Lung (tissue), 17 donors: ENCODE measurements at places on chromosomes 4 and X.

- no peak overlapping the region for H3K27ac ChIP-seq
- H3K36me3 ChIP-seq: no peaks in the 10 kb centered on the region
- H3K27me3 ChIP-seq: no peaks in the 10 kb centered on the region
Measured at GRCh38 chrX:47958761-47959342, 44.9 kb downstream of the ZNF182 start.

- no peak overlapping the region for H3K27ac ChIP-seq
- no peak overlapping the region for H3K4me3 ChIP-seq
- no peaks in the 10 kb centered on the region for H3K36me3 ChIP-seq
- no peaks in the 10 kb centered on the region for H3K4me1 ChIP-seq
- DNase-seq: no peak
Measured at GRCh38 chrX:135006187-135006586, 15.4 kb downstream of the SMIM10 start.

DNA sequence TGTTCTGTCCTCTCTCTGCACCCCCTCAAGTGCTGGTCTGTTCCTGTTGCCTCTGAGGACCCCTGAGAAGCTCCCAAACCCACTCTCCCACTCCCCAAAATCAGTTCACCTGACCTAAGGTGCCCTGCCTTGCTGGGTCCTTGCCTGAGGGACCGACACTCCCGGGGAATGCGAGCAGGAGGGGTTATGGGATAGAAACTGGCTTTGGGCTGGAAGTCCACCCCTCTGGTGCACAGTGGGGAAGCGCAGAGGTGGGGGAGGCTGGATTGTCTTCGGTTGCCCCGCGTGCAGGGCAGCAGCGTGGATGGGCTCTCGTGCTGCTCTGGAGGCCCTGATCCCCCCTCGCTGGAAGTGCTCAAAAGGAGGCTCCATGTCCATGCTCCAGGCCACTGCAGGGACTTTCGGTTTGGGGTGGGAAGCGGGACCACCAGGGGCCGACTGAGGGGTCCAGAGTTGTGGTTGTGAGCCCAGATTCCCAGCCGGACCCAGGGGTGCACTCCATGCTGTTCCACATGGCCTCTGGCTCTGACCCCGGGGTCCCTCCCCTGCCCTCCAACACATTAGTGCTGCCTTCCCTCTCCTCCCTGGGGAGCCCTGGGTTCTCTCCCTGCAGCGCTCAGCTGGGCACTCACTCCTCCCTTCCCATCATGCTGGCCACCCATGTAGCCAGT lies 7.6 kb downstream of the SORCS2 start:
- no peak overlapping the region for H3K4me3 ChIP-seq
- H3K36me3 ChIP-seq: no peaks in the 10 kb centered on the region
- DNase-seq: no peak
- H3K27ac ChIP-seq: no peak overlapping the region
- peaks cover 5% of the 10 kb centered on the region for H3K27me3 ChIP-seq

DNA sequence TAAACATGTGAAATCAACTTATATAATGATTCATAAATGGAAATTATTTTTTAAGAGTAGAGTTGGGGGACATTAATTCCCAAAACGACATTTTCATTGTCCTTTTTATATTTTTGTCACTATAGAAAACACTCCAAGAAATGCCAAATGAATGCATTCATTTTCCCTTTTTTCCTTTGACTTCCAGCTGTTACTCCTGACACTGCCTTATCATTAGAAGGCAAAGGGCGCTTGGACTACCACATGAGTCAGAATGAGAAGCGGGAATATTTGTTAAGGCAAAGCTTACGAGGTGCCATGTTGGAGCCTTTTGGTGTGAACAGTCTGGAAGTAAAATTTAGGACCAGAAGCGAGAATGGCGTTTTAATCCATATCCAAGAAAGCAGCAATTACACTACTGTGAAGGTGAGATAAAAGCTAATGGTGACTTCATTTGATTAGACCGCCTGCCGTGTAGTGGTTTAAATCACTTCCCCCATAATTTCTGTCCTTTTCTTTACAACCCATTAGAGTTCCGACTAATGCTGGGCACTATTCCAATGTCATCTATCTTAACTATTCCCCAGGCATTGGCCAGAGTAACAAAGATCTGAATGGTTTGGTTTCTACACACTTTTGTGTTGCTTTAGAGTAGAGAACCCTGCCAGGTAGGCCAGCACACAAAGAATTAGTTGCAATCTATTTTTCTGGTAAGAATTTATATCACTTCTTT lies 166.7 kb downstream of the FAT4 start:
- H3K4me1 ChIP-seq: no peaks in the 10 kb centered on the region
- H3K27ac ChIP-seq: no peak overlapping the region
- no peak for DNase-seq
- H3K4me3 ChIP-seq: no peak overlapping the region

- no peak overlapping the region for H3K4me3 ChIP-seq
- no peaks in the 10 kb centered on the region for H3K4me1 ChIP-seq
- H3K36me3 ChIP-seq: no peaks in the 10 kb centered on the region
Measured at GRCh38 chr4:176622251-176622948, 170.3 kb downstream of the VEGFC start.

GRCh38 chr4:82043809-82044137 lies 330.0 kb downstream of the HNRNPD start:
- H3K27me3 ChIP-seq: no peaks in the 10 kb centered on the region
- H3K27ac ChIP-seq: no peak overlapping the region
- DNase-seq: no peak

GRCh38 chr4:153741541-153741940 lies 18.3 kb downstream of the RNF175 start:
- H3K4me3 ChIP-seq: no peak overlapping the region
- H3K27me3 ChIP-seq: no peaks in the 10 kb centered on the region
- no peaks in the 10 kb centered on the region for H3K4me1 ChIP-seq
- no peaks in the 10 kb centered on the region for H3K36me3 ChIP-seq
- no peak overlapping the region for H3K27ac ChIP-seq

DNA sequence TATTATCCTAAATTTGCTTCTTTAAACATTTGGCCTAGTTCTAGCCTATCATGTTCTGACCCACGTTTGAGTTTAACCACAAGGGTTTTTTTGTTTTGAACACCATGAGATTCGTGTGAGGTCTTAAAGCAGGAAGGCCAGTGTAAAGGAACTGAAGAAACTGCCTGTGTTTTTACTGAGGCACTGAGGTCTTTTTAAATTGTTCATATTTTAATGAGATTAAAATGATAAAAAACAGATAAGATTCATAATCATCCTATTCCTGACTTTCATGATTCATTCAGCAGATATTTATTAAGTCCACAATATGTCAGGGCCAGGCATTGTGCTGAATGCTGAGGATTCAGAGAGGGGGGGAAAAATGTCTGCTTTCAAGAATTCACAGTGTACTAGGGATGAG lies 3.2 kb downstream of the RPS6KA3 start:
- no peaks in the 10 kb centered on the region for H3K36me3 ChIP-seq
- H3K4me3 ChIP-seq: no peak overlapping the region
- peaks cover 6% of the 10 kb centered on the region for H3K4me1 ChIP-seq
- DNase-seq: no peak
- H3K27me3 ChIP-seq: peaks cover 4% of the 10 kb centered on the region

GRCh38 chr4:38015886-38016515 lies 55.8 kb downstream of the PTTG2 start:
- H3K4me1 ChIP-seq: no peaks in the 10 kb centered on the region
- DNase-seq: no peak
- no peak overlapping the region for H3K4me3 ChIP-seq
- no peak overlapping the region for H3K27ac ChIP-seq
- peaks cover 12% of the 10 kb centered on the region for H3K36me3 ChIP-seq

DNA sequence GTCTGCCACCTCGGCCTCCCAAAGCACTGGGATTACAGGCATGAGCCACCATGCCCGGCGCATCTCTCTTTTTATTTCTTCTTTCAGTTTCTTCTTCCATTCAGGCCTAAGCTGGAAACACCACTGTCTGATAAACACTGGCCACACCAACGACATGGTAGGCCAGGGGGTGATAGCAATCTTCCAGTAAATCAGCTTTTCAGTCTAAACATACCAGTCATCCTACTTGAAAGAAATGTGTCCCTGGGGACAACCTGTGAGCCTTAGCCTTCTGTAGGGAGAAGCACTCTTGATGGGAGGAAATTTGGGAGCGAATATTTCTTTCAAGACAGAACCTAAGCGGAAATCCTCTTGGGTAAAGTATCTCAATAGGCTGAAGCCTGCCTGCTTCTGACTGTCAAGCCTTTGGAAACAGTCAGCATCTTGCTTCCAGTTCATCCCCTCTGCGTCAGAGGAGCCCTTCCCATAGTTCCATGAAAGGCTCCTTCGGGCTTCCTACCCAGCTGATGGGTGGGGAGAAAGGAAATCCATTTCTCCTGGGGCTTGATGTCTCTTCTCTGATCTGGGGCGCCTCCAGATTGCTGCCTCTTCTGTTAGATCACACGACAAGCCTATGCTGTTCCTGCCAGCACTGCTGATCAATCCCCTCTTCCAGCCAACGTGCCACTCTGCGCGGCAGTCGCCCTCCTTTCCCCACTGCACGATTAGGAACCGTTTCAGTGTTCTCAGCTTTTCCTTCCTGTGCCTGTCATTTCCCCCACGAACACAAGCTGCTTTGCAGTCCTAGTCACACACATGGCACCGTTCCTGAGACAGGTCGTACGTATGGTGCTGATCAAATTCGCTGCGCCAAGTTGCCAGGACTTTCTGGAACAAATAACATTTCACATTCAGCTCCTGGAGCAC lies 49.5 kb upstream of the CBR4 start:
- H3K36me3 ChIP-seq: no peaks in the 10 kb centered on the region
- peaks cover 15% of the 10 kb centered on the region for H3K4me1 ChIP-seq
- peak; percentile 53 for DNase-seq
- H3K4me3 ChIP-seq: no peak overlapping the region
- H3K27ac ChIP-seq: peak overlapping the region; percentile 82
- H3K27me3 ChIP-seq: no peaks in the 10 kb centered on the region

DNA sequence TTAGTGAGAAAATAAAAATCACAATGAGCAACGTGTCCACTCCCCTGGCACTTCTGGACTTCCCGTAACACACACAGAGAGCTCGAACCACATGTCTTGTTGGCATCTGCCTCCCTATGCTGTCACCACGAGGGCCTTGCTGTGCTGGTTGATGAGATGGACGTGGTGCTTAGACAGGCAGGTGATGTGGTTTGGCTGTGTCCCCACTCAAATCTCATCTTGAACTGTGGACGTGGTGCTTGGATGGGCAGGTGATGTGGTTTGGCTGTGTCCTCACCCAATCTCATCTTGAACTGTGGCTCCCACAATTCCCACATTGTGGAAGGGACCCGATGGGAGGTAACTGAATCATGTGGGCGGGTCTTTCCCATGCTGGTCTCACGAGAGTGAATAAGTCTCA lies 40.0 kb downstream of the FGFRL1 start:
- H3K36me3 ChIP-seq: no peaks in the 10 kb centered on the region
- no peak overlapping the region for H3K4me3 ChIP-seq
- H3K27me3 ChIP-seq: no peaks in the 10 kb centered on the region
- H3K27ac ChIP-seq: no peak overlapping the region
- peaks cover 10% of the 10 kb centered on the region for H3K4me1 ChIP-seq

GRCh38 chrX:140762061-140762460 lies 52.5 kb downstream of the LINC00632 start:
- no peaks in the 10 kb centered on the region for H3K27me3 ChIP-seq
- no peak overlapping the region for H3K4me3 ChIP-seq
- peak; percentile 82 for DNase-seq

DNA sequence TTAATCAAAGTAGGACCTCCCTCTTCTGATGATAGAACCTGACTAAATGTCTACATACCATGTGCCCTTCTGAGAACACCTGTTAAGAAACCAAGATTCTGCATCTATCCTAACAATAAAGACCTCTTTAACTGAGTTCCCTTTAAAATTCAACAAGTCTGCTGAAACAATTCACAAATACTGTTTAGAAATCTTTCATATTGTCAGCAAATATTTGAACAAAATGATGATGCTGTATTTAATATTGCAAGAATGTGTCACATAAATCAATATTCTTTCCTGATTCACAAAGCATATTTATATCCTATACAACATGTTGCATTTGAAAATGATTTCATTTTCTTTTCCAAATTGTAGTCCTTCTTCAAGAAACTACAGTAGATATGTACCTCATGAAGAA lies 59.6 kb upstream of the BMPR1B start:
- no peak overlapping the region for H3K27ac ChIP-seq
- no peaks in the 10 kb centered on the region for H3K27me3 ChIP-seq
- no peaks in the 10 kb centered on the region for H3K4me1 ChIP-seq
- H3K36me3 ChIP-seq: no peaks in the 10 kb centered on the region
- DNase-seq: no peak

- H3K36me3 ChIP-seq: no peaks in the 10 kb centered on the region
- H3K4me3 ChIP-seq: no peak overlapping the region
- DNase-seq: no peak
- H3K4me1 ChIP-seq: no peaks in the 10 kb centered on the region
- H3K27ac ChIP-seq: no peak overlapping the region
Measured at GRCh38 chr4:151887031-151887815, 126.4 kb upstream of the GATB start.

- no peak overlapping the region for H3K27ac ChIP-seq
- no peaks in the 10 kb centered on the region for H3K27me3 ChIP-seq
- H3K4me1 ChIP-seq: peaks cover 7% of the 10 kb centered on the region
- no peak for DNase-seq
Measured at GRCh38 chrX:153600032-153600373, 1.1 kb upstream of the CCNQ start.

- H3K4me3 ChIP-seq: no peak overlapping the region
- peaks cover 9% of the 10 kb centered on the region for H3K4me1 ChIP-seq
- H3K27ac ChIP-seq: no peak overlapping the region
- H3K36me3 ChIP-seq: no peaks in the 10 kb centered on the region
- DNase-seq: no peak
Measured at GRCh38 chrX:115584696-115585095, 23.7 kb downstream of the PLS3 start.

DNA sequence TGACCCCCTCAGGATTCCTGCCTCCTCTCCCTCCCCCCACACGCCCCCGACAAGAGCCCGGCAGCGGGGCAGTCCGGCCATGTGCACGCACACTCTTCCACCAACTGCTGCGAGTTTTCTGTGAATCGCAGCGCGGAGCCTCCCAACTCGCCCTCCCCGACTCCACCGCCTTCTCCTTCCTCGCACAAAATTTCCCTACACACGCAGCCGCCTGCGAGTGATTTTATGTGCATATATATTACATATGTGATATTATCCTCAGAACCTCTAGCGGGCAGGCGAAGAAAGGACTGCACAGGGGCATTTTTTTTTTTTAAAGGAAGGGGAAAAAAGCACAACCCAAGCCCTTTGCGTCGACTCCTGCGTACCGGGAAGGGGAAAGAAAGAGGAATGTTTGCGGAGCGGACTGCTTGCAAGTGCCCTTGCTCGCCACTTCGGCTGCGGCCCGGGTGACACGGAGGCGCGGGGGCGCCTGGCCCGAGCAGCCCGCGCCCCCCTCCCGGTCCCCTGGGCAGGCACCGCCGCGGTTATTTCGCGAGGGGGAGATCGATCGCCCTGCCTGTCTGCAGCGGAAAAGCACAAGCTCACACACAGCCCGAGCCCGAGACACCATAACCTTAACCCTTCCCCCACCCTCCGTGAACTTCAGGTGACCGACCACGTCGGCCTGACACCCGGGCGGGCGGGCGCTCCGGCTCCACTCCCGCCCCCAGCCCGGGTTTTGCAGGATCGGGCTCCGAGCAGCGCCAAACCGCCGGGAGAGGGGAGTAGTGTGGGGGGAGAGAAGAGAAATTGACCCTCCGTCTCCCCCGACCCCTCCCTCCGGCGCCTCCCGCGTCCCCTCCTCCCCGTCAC lies 2.3 kb downstream of the ZNF827 start:
- no peaks in the 10 kb centered on the region for H3K36me3 ChIP-seq
- H3K27me3 ChIP-seq: no peaks in the 10 kb centered on the region
- H3K4me1 ChIP-seq: peaks cover 11% of the 10 kb centered on the region
- H3K27ac ChIP-seq: peak overlapping the region; percentile 95
- DNase-seq: peak; percentile 92

- no peak overlapping the region for H3K4me3 ChIP-seq
- no peaks in the 10 kb centered on the region for H3K27me3 ChIP-seq
- peaks cover 2% of the 10 kb centered on the region for H3K4me1 ChIP-seq
Measured at GRCh38 chr4:8364141-8364540, 76.4 kb downstream of the ACOX3 start.
